Activated CD4-positive, alpha-beta T cell treated with anti-CD3 and anti-CD28 coated beads for 4 hours (primary cell): ENCODE measurements at places on chromosomes 2 and 18.

DNA sequence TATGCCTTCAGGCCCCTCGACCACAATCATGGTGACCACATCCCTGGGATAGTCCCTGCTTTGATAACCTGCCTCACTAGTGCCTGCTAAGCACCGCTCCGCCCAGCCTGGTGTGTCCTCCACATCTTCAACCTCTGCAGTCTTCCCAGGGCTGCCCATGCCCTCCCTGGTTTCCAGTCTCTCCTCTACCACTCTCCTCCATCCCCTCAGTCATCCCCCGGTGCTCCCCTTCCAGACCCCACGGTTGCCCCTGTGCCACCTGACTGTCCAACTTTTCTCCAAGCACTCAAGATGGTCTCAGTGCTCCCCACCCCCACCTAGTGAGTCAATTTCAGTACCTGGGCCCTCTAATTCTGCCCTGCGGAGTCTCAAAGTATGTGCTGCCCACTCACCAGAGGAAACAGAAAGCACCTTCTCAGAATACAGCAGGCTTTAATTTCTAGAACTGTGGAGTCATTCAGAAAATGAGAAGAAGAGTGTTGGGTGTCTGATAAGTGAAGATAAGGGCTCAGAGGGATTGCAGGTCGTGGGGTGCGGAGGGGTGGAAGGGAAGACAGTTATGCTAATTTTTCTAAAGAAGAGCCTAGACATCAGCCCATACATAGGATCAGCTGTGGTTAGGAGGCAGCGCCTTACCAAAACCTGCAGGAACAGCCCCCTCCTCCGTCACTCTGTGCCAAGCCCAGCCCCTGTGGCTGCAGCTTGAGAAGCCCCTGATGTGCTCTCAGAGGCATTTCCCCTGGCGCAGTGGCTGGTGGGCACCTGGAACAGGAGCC, 53.6 kb upstream of the CAB39 start:
- DNase-seq: peak; percentile 65

DNA sequence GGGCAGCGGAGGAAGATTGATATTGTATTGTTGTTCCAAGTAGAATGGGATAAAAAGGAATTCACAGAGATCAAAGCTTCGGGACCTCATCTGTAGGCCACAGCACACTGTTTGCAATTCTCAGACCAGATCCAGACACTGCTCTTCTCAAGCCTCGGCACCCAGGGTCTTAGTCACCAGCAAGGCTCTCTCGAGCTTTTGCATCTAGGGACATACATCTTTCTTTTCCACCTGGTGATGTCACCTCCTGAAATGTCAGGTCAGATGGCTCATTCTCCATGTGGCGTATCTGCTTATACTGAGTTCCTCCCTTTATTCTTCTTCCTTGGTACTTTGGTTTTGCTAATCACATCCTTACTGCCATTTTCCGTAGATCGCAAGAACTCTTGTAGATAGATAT, 42.9 kb upstream of the SNTG2 start:
- DNase-seq: no peak

GRCh38 chr2:25194576-25195122, 26.3 kb upstream of the POMC start:
- DNase-seq: no peak

GRCh38 chr2:164896634-164897355, 55.2 kb upstream of the COBLL1 start:
- DNase-seq: no peak

GRCh38 chr2:11870064-11870463, 123.6 kb downstream of the LPIN1 start:
- DNase-seq: no peak

DNA sequence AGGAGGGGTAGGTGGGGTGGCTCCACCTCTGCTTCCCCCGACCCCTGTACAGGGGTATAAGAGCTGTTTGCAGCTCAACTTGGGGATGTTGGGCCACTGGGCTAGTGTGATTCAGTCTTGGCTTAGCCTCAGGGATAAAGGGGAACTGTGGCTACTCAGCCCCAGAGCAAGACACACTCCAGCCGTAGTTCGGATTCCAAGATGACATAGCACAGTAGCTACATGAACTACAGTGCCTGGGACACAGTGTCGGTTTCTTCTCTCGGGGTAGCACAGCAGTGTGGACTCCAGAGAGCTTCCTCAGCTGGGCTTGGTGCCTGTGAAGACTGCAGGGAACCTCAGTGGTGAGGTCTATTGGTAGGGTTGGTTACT, 21.1 kb downstream of the CARF start:
- DNase-seq: no peak

GRCh38 chr2:16117791-16118610, 177.7 kb downstream of the MYCN start:
- DNase-seq: no peak

DNA sequence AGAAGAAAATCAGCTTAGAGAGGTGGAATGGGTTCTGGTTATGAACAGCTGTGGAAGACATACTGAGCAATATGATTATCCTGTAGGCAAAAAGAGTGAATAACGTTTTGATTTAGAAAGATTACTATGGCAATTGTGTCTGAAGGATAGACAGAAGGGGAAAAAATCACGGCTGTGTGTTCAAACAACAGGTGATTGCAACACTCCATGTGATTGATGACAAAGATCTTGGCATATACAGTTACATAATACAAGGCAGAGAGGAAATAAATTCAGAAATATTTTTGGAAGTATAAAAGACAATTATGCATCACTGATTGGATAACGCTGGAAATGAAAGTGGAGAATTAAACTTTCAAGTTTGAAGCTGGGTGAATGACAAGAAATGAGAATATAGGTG, 58.5 kb upstream of the KCNJ3 start:
- no peak for DNase-seq

- DNase-seq: no peak
These were observed 625 bp downstream of the LYPD6 start for GRCh38 chr2:149331023-149331400.

- DNase-seq: no peak
These were observed 1616.3 kb upstream of the ACVR2A start for GRCh38 chr2:146228466-146229058.

GRCh38 chr2:96808176-96808837, 7.8 kb upstream of the CNNM3 start:
- no peak for DNase-seq

DNA sequence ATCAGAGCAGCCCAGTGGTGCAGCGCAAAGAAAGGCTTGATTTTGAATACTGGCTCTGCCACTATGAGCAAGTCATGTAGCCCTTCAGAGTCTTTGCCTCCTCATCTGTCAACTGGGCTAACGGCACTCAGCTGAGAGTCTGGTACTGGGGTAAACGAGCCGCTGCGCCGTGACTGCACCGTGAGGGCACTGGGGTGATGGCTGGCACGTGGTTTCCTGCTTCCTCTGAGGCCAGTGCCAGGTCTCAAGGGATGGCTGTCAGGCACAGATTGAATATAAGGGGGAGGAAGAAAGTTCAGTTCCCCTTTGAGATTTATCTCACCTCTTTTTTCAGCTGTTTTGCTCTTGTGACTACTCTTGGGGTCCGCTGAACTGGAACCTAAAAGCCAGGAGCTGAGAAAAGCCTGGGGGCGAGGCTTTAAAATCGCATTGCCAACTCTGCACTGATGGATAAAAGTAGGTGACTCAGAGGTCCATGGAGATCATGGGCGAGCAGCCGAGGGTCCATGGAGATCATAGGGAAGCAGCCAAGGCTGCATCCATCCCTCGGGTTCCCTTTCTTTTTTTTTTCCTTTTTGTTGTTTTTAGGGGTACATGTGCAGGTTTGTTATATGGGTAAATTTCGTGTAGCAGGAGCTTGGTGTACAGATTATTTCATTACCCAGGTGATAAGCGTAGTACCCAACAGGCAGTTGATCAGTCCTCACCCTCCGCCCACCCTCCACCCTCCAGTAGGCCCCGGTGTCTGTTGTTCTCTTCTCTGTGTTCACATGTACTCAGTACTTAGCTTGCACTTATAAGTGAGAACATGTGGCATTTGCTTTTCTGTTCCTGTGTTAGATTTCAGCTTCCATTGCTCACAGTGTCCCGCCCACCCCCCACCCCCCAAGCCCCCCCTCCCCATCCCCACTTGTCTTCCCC, 114.3 kb downstream of the SPP2 start:
- peak; percentile 26 for DNase-seq

DNA sequence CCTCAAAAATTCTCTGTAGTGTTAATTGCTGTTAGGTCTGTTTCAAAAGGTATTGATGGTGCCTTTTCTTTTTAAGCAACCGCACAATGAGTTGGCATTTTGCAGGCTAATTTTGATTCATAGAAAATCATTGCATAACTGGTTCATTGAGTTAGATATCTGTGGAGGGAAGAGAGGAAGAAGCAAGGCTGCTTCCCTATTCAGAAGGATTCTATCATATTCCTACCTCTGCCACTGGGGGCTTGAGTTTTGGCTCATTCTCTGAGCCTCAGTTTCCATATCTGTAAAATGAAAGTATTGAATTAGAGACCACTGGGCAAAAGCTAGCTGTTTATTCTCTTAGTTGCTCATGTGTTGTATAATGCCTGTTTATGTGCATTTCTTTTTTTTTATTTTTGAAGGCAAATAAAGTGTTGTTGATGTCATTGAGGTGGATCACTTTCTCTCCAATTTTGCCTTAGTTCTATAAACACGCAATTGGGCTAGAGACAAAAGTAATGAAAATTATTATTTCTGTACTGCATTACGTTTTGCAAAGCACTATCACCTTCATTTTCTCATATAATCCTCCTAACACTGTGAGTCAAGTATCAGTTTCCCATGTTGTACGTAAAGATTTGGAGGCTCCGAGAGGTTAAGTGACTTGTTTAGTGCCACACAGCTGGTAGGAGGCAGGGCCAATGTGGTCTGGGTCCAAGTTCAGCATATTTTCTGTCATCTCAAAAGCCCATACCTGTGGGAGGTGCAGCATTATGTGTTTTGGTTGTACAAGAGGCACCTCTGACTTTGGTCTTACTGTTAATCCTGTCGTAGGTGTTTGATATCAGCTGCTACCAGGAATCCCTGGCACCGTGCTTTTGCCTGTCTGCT, 5.9 kb downstream of the TRIB2 start:
- DNase-seq: no peak

DNA sequence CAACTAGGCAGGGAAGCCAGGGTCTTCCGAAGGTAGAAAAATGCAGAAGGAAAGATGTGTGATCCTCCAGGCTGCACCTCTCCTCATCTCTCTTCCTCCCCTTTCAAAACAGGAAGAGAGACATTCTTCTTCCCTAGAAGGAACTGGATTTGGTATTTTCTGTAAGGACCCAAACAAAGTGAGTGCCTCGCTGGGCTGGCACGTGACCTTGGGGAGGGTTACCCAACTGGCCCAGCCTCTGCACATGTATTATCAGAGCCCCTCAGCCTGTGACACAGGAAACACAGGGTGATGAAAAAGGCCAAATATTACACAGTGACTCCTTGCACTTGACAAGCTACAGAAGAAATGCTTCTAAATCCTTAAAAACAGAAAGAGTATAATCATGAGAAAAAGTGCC, 2.3 kb downstream of the HJURP start:
- no peak for DNase-seq

DNA sequence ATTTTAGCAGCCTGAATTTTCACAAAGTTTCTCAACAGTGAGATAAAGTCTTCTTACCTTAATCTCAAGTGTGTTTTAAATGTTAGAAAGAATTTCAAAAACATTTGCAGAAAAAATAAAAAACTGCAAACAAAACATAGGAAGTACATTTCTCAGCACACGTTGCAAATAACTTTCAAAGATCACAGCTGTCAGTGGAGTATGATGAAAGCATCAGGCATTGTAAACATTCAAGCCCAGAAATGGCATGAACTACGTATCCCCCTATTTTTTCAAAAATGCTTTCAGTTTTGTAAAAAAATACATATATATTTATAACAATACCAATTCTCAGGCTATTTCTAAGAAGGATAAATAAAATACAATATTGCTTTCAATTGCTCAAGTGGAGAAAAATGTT, 320.6 kb upstream of the TFPI start:
- no peak for DNase-seq

DNA sequence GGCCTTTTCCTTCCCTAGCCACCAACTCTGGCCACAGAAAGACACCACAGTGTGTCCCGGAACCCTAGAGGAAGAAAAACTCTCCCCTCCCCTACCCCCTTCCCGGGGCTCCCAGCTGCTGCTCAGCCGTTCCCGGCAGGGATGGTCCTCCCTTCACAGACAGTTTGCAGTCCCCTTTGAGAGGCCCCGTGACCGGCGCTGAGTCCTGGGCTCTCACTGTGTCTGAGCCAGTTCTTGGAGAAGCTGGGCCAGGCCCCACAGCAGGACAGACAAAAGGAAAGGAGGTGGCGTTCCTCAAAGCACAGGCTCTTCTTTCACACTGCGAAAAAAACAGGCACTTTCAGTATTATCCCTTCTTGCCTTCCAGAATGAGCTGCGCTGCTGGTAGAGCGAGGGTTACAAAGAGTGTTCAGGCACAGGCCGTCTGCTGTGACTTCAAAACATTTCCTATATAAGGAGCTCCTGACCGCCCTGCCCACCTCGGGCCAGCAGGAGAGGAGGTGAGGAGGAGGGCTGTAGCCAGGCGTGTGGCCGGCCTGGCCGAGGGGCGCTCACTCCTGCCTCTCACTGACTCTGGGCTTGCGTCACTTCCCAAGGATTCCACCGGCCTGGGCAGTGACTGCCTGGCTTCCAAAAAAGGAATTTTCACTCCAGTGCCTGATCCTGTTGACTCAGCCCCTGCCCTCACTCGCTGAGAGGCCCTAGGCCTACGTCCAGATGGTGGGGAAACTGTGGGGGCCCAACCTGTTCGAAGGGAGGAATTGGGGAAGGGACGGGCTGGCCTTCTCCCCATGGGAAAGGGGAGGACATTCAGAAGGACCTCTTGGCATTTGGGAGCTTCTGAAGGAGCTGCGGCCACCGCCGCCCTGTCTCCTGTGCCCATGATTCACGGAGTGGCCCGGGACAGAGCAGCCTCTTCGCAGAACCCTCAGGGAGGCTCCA, 24.9 kb downstream of the CIDEA start:
- DNase-seq: no peak

DNA sequence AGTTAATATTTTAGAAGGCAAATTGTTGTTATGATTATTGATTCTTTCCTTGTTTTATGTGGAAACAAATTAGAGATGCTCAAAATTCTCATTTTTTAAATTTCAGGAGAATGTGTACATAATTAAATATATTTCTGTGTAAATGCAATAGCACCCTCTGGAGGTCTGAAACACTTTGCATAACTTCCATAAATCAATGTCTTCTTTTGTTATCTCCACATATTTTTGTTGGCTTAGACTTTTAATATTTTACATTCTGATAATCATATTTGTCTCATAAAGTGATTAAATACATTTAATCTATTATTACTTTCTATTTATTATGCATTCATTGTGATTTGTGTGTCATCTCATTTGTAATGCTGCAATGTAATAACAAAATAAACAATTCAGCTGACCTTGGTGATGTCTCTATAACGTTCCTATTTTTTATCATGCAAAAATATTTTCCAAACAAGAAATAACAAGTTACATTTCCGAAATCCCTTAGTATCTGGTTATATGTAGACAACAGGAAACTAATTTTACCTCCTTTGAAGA, 201.8 kb upstream of the GALNT5 start:
- DNase-seq: no peak

- DNase-seq: no peak
These were observed 56.9 kb downstream of the COMMD1 start for GRCh38 chr2:61962095-61962984.
